Stimulated activated CD4-positive, alpha-beta T cell treated with anti-CD3 and anti-CD28 coated beads, TNF-alpha, amount 100 ng/mL, for 48 hours (primary cell): ENCODE measurements at places on chromosomes 4 and X.

DNA sequence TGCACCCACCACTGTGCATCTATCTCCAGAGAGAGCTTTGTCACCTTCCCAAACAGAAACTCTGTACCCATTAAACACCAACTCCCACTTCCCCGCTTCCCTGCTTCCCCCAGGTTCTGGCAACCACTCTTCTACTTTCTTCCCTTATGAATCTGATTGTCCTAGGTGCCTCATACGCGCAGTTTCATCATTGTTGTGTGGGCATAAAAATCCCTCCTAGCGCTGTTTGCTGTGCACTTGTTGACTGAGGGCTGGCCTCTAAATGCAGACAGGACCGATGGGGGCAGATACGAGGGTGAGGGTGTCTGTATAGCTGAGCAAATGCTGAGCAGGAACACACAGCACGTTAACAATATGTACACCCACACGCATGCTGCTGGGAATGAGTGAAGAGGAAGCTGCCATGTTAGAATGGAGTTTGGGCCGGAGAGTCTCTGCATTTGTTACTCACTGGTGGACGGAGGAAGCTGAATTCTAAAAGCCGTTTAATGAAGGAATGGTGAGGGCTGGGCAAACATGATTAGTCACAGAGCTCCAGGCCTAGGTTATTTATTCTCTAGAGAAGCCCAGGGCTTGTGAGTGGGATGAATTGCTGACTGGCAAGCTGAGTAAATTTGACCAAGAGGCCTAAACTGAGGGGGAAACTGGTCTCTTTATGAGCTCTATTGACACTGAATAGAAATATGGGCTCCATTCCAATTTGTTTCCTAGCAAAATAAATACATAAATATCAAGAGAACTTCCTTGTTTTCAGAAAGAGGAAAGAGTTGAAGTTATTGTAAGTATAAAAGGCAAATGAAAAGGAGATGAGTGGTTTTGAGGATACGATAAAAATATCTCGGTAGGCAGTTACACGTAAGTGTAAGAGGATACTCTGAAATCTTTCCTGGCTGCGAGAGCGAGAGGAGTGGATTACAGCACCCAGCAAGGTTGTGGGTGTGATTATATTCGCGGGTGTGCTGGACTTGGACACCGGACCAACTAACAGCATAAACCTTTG lies 95.9 kb upstream of the RPS6KA3 start:
- no peak for DNase-seq

DNA sequence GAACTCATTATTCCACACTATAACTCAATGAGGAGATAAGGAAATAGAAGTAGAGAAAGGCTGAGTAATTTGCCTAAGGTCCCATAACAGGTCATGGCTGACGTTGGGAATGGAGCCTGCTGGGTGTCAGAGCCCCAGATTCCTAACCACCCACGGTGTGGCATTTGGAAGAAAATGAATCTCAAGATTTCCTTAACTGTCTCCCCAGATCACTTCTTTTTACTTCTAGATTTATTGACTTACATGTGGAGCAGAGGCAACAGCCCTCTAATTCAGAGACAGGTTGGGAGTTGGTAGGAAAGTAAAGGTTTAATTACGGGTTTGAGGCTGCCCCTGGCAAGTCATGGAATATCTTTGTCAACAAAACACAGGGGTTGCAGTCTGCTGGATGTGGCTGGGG lies 134.0 kb downstream of the ARHGAP10 start:
- DNase-seq, result no peak

DNA sequence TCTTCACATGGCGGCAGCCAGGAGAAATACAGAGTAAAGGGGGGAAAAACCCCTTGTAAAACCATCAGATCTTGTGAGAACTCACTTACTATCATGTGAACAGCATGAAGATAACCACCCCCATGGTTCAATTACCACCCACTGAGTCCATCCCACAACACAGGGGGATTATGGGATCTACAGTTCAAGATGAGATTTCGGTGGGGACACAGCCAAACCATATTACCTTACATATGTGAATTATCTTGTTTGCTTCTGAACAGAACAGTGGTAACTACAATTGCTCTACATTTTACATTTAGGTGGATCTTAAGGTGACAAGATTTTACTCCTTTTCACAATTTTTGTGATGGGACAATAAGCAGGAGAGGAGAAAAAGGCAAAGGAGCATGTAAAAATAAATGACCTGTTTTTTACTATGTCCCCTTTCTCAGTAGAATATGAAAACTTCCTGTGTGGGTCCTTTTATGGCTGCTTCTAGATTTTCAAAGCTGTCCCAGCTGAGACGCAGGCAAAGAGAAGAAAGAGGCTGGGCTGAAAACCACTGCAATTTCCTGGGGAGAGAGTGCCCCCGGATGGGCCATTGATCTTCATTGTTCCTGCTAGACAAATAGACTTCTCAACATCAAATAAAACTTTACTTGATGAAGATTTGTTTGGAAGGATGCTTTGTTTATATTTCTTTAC lies 45.9 kb upstream of the PGM2 start:
- DNase-seq, result no peak

- no peak for DNase-seq
Observed at GRCh38 chr4:683247-683897, 5.6 kb downstream of the SLC49A3 start.

DNA sequence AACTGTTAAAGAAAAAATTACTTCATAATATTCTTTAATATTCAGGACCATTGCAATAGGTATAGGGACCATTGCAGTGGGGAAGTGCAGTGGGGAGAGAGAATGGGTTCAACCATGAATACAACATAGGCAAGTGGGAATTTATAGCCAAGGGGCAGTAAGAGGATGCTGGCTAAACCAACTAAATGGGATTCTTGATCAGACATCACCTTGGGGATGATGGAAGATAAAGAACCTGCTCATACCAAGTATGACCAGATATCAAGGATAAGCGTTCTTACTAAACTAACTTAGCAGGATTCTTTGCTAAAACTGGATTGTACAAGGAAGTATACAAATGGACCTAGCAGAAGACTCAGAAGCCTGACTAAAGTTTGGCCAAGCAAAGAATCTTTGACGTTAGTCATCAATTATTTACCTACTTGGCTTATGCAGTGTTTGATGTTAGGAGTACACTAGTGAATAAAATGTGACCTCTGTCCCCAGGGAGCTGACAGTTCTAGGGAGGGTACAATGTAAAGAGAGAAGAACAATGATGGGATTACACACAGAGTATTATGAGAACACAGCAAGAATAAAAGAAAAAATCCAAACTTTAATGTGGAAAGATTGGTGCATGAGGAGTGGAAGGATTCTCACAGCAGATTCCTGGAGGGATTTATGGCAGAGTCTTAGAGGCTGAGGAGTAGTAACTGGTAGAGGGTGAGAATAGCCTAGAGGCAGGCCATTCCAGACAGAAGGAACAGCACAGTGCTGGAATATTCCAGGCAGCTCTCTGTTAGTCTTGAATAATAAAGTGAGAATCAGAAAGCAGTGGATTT lies 54.7 kb upstream of the MYOZ2 start:
- no peak for DNase-seq

GRCh38 chr4:68209003-68209402 lies 36.5 kb downstream of the TMPRSS11B start:
- no peak for DNase-seq

DNA sequence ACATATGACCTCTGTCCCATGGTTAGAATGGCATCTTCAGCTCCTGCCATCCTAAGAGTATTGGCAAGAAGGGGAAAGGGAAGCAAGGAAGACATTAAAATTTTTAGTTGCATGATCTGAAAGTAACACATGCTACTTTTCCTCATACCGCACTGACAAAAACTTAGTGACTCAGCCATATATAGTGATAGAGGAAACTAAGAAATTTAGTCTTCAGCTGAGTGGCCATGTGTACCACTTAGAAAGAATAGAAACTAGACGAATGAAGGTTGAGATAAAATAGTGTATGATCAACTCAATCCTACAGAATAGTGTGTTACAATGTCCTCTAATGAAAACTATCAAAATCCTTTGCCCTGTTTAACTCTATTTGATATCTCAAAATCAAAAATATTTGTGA lies 164.1 kb downstream of the PPP3CA start:
- no peak for DNase-seq

- no peak for DNase-seq
Observed at GRCh38 chrX:3226087-3226486, 120.4 kb downstream of the MXRA5 start.

DNA sequence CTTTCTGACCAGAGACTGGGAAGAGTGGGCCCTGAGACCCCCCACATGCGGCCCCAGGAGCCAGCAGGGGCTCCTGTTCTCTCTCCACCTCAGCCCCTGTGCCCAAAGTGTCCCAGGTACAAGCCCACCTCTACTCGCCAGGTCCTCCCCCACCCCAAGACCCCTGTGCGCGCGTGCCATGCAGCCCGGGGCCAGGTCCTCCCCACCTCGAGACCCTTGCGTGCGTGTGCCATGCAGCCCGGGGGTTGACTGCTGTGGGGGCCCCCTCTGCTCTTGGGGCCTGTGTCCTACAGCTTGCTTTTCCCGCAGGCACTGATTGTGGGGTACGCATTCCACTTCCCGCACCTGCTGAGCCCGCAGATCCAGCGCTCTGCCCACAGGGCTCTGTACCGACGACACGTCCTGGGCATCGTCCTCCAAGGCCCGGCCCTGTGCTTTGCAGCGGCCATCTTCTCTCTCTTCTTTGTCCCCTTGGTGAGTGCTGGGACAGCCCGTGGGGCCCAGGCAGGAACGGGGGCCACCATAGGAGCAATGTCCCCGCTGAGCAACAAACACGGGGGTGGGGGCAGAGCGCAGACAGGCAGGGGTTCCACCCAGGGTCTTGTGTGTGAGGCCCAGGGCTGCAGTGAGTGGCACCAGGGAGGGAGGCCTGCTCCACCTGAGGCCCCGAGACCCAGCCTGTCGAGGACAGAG lies 20.3 kb downstream of the DGKQ start:
- DNase-seq, result no peak

DNA sequence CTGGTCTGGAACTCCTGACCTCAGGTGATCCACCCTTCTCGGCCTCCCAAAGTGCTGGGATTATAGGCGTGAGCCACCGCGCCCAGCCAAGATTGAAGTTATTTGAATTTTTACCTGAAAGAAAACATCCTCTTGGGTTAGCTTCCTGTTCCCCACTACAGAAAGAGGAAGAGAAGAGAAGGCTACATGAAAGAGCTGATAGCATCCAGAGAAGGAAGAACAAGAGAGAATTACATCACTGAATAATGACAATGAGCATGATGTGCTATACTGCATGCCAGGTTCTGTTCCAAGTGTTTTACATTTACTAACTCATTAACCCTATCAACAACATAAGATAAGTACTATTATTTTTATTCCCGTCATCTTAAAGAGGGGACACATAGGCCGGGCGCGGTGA lies 11.5 kb upstream of the TBC1D1 start:
- DNase-seq, result no peak
